Left lobe of liver (tissue), 2 donors: ENCODE measurements at places on chromosomes 4 and X. TPM values are rescaled to one million over a fixed set of nuclear protein-coding genes. Genes with fewer than 3 reads are reported as not detected.

The SLC6A14 gene
- 0.05 TPM for total RNA-seq

The HPSE gene
- total RNA-seq: 0.75 TPM

The STPG2 gene
- total RNA-seq: 0.38 TPM

The WFS1 gene
- 14.3 TPM for total RNA-seq

The TLR8 gene
- total RNA-seq: 0.20 TPM

GRCh38 chr4:186205156-186205555, 13.8 kb downstream of the CYP4V2 start:
- no peak for DNase-seq

DNA sequence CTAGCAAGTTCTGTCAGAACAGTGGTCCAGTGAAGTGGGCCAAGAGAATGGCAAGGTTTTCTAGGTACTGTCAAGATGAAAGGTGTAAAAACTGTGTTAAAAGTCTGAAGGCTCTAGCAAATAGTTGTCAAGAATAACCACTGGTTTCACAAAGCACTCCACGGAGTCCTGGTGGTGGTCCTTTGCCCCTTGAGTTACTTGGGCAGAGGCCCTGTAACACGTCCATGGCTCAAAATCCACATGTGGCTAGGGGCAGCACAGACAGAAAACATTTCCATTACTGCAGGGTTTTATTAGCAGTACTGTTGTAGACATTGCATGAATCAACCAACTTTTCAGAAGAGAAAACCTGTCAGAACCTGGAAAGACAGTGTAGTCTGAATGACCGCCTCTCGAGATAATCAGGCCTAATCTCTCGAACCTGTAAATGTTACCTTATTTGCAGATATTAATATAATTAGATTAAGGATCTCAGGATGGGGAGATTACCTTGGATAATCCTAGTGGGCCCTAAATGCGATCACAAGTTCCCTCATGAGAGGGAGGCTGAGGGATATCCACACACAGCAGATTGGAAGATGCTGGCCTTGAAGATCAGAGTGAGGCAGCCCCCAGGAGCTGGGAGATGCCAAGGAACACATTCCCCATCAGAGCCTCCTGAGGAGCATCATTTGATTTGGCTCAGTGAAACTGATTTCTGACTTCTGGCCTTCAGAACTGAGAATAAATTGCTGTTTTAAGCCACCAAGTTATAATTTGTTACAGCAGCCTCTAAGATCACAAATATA, 34.7 kb downstream of the ERVMER34-1 start:
- DNase-seq: no peak

DNA sequence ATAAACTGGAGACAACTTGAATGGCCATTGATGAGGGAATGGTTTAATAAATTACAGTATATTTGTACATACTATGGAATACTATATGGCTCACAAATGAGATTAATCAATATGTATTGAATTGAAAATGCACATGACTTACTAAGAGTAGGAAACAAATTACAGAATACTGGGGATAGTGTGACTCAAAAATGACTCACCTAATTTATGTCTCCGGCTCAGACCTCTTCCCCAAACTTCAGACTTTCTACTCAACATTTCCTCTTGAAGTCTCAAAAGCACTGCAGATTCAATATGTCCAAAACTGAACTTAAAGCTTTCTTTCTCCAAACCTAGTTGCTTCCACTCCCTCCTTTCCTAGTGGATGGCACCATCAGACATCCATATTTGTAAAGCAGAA, 28.8 kb upstream of the GRIA3 start:
- DNase-seq: no peak

GRCh38 chr4:3748136-3748898, 17.9 kb upstream of the ADRA2C start:
- DNase-seq: no peak

DNA sequence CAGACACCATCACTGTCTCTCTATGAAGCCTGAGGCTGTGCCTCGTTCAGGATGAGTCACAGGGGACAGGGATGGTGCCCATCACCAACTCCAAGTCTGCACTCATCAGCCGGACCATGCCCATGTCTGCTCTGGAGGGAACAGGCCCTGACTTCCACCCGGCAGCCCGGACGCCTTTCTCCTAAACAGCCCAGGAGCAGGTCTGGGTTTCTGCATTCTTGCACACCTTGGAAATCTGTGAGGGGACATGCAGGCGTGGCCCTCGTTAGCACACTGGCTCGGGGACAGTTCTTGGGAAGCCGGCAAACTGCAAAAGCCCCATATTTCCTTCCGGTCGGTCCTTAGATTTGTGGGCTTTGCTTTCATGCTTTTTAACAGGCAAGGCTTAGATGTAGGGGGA, 67.9 kb upstream of the AFAP1 start:
- DNase-seq: no peak

DNA sequence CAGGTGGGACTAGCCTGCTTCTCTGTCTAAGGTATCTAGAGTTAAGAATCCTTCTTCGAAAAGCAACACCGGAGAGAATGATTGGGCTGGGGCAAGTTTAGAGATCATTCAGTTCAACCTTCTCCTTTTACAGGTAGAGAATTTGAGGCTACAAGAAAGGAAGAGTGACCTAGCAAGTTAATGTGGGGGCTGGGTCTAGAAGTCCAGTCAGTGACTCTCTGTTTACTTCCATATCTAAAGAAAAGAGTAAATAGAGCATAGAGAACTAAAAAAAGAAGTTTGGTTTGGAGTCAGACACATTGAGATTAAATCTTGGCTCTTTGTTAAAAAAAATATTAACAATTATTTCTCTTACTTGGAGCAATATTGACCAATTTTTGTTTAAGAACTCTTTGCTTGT, 64.1 kb upstream of the NPNT start:
- DNase-seq: no peak

GRCh38 chr4:34009951-34010350, 2234.4 kb downstream of the ARAP2 start:
- no peak for DNase-seq

GRCh38 chr4:96593422-96593821, 753.5 kb downstream of the PDHA2 start:
- no peak for DNase-seq
